Ovary (tissue), 10 donors: ENCODE measurements at places on chromosomes 5 and 9. TPM values are rescaled to one million over a fixed set of nuclear protein-coding genes. Genes with fewer than 3 reads are reported as not detected.

GRCh38 chr5:41827792-41828191, 42.4 kb downstream of the OXCT1 start:
- DNase-seq, result no peak
- no peak overlapping the region for H3K27ac ChIP-seq
- H3K36me3 ChIP-seq, result no peaks in the 10 kb centered on the region
- H3K4me1 ChIP-seq, result no peaks in the 10 kb centered on the region
- no peak overlapping the region for H3K4me3 ChIP-seq

- H3K27ac ChIP-seq, result no peak overlapping the region
- no peaks in the 10 kb centered on the region for H3K36me3 ChIP-seq
- no peak for DNase-seq
- H3K4me3 ChIP-seq, result no peak overlapping the region
- H3K4me1 ChIP-seq, result peaks cover 4% of the 10 kb centered on the region
These were observed 6.7 kb downstream of the NCBP1 start for GRCh38 chr9:97640325-97640724.

GRCh38 chr5:169696621-169697510, 59.8 kb downstream of the DOCK2 start:
- H3K36me3 ChIP-seq, result no peaks in the 10 kb centered on the region
- H3K27me3 ChIP-seq, result no peaks in the 10 kb centered on the region
- no peak overlapping the region for H3K4me3 ChIP-seq
- DNase-seq, result no peak

DNA sequence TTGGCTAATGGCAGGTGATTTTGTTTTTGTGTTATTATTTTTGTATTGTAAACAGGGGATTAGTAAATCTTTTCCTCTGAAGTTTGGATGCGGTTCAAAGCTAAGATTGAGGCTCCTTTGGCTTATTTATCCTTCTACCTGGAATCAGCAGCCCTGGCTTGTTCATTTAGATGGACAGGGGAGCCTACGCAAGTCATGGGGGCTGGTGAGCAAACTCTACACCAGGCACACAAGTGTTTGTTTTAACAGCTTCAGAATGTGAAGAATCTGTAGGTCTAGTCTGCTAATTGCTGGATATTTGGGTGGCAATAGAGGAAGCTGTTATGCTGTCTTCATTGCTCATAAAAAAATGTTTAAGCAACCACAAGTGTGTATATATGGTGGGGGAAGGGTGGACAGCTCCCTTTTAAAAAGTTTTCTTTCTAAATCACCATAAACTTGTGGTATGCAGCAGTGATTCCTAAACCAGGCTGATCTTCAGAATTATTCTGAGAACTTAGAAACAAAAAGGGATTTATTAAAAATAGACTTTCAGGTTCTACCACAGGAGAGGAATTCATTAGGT, 20.7 kb downstream of the ZNF462 start:
- H3K4me1 ChIP-seq, result peaks cover 16% of the 10 kb centered on the region
- DNase-seq, result no peak
- no peak overlapping the region for H3K4me3 ChIP-seq

DNA sequence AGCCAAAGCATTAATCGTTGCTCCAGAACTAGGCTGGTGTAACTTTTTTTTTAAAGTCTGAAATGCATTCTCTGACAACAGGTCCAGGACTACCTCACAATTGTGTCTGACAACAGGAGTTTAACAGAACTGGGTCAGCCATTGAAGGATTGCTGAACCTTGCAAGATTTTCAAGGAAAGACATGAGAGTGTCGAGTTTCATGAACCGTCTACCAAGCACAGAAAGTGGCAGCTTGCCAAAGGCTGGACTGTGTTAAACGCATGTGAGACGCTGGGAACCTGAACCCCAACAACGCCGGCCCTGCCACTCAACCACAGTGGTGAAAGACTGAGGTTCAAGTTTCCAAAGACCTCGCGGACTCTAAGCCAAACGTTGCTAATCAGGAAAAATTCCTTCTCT, 79.1 kb downstream of the LHFPL2 start:
- H3K4me1 ChIP-seq, result peaks cover 9% of the 10 kb centered on the region
- H3K27ac ChIP-seq, result no peak overlapping the region
- no peaks in the 10 kb centered on the region for H3K36me3 ChIP-seq
- peak; percentile 73 for DNase-seq
- no peaks in the 10 kb centered on the region for H3K27me3 ChIP-seq

The FBLL1 gene
- total RNA-seq, result 1.0 TPM

DNA sequence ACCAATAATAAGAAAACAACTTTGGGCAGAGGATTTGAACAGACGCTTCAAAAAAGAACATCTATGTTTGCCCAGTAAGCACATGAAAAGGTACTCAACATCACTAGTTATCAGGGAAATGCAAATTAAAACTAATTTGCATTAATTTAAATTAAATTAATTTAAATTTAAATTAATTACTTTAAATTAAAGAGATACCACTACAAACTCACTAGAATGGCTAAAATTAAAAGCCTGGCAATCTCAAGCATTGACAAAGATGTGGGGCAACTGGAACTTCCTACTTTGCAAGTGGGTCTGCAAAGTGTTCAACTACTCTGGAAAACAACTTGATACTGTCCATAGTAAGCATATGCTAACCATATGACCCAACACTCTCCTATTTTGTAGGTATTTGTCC, 32.1 kb upstream of the ELL2 start:
- no peak for DNase-seq
- H3K27me3 ChIP-seq, result no peaks in the 10 kb centered on the region
- H3K4me3 ChIP-seq, result no peak overlapping the region
- no peaks in the 10 kb centered on the region for H3K4me1 ChIP-seq
- no peaks in the 10 kb centered on the region for H3K36me3 ChIP-seq
- H3K27ac ChIP-seq, result no peak overlapping the region

The IL13 gene
- total RNA-seq, result not detected

The GPR21 gene
- 2.4 TPM for total RNA-seq

DNA sequence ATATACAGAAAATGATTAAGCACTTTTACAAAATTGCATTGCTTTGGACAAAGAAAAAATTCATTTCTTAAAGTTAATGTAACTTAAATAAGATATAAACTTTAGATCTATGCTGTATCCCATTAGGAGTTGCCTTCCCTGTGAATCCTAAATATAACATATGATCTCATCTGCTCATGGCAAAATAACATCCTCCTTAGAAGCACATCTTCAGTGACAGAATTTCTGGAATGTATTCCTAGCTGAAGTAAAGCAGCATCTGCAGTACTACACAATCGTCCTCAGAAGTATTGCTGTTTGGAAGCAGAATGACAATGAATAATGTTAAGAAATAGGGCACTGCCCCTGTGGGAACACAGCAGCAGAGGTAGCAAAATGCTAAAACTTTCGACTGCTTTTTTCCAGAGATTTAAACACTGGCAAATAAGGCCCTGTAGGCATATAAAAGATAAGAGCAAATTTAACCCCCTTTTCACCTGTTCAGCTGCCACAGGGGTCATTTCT, 571.0 kb downstream of the PTPRD start:
- H3K4me1 ChIP-seq, result no peaks in the 10 kb centered on the region
- H3K27ac ChIP-seq, result no peak overlapping the region
- no peaks in the 10 kb centered on the region for H3K27me3 ChIP-seq
- no peak overlapping the region for H3K4me3 ChIP-seq
- no peaks in the 10 kb centered on the region for H3K36me3 ChIP-seq
- no peak for DNase-seq

- no peaks in the 10 kb centered on the region for H3K36me3 ChIP-seq
- no peak overlapping the region for H3K27ac ChIP-seq
- H3K4me1 ChIP-seq, result no peaks in the 10 kb centered on the region
- H3K4me3 ChIP-seq, result no peak overlapping the region
- no peak for DNase-seq
These were observed 128.9 kb downstream of the GDNF start for GRCh38 chr5:37710965-37711364.

DNA sequence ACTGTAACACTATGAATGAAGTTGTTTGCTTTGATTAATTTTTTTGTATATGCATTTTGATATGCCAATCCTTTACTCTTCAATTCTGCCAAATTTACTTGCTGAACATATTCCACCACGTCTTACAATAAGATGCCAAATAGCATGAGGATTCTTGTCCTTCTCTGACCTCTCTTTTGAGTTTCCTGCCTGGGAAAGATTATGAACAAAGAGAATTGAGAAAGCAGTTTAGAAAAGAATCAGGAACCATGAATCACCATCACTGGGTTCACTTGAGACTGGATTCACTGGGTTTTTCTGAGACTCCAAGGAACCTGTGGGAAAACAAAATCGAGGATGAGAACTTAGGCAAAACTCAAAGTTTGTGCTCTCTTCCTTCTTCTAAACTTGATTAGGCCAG, 256.5 kb downstream of the CETN3 start:
- no peak for DNase-seq
- H3K4me3 ChIP-seq, result no peak overlapping the region
- no peaks in the 10 kb centered on the region for H3K4me1 ChIP-seq
- H3K27ac ChIP-seq, result no peak overlapping the region

The IL9 gene
- not detected for total RNA-seq

- no peaks in the 10 kb centered on the region for H3K4me1 ChIP-seq
- no peaks in the 10 kb centered on the region for H3K36me3 ChIP-seq
- no peaks in the 10 kb centered on the region for H3K27me3 ChIP-seq
- no peak overlapping the region for H3K4me3 ChIP-seq
- DNase-seq, result no peak
- H3K27ac ChIP-seq, result no peak overlapping the region
These were observed 5.2 kb downstream of the FAT2 start for GRCh38 chr5:151585970-151586369.
